Daoy (cell line): ENCODE measurements at places on chromosomes 4 and X. TPM values are rescaled to one million over a fixed set of nuclear protein-coding genes. Genes with fewer than 3 reads are reported as not detected.

DNA sequence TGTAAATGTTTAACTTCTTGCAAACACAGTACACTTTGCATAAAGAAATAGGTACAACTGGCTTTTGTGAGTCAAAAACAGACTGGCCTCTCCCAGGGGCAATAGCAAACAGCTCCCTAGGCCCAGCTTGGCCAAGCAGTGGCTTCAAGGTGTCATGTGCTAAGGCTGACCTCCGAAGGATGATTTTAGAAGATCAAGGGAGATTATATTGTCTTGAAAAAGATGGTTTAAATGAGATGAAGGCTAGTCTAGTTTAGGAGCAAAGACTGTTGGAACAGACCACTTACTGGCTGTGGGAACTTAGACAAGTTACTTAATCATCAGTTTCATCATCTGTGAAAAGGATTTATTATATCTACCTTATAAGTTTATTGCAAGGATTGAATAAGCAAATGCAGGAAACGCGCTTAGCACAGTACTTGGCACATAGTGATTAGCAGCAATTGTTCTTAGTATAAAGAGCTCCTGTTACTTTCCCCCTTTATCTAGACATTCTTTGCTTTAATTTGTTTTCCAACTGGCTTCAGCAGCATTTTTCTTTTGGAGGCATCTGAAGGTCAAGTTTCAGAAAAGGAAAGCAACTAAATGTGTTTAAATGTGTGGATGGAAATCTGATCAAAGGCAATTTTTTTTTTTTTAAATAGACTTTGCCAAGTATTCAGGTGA lies 17.2 kb downstream of the ANXA3 start:
- DNase-seq: no peak

Gene SPANXA2
- total RNA-seq: 25.7 and 64.6 TPM in 2 replicates

GRCh38 chr4:81826335-81826734 lies 354.6 kb upstream of the RASGEF1B start:
- DNase-seq: no peak

DNA sequence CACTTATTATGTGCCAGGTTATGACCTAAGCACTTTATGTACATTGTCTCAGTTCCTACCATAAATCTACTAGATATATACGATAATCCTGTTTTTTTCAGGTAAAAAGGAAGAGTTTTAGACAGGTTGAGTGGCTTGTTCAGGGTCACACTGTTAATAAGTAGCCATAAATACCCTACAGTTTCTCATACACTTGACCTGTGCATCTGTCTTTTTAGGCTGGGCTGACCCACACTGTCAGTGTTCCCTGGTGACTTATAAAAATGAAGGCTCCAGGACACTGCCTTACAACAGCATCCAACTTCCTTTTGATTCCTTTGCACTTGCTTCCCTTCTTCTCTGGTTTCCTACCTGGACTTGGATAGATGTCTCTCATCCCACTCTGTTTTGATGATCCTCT lies 78.2 kb upstream of the PAQR3 start:
- no peak for DNase-seq

DNA sequence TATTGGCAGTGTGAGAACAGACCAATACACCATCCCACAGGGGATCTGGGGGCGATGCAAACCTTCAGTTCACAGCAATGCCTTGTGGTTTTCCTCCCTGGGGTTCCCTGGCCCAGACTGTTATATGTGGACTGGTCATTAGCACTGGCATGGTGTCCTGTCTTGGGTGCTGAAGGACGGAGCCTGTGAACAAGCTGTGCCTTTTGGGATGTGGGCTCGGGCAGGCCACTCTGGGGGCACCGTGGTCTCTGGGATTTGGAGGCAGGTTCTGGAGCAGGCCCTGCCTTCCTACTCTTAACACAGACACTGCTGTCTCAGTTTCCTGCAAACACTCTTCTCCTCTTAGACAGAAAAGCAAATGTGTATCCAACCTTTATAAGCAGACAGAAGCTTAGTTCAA lies 93.0 kb upstream of the ADRA2C start:
- no peak for DNase-seq

DNA sequence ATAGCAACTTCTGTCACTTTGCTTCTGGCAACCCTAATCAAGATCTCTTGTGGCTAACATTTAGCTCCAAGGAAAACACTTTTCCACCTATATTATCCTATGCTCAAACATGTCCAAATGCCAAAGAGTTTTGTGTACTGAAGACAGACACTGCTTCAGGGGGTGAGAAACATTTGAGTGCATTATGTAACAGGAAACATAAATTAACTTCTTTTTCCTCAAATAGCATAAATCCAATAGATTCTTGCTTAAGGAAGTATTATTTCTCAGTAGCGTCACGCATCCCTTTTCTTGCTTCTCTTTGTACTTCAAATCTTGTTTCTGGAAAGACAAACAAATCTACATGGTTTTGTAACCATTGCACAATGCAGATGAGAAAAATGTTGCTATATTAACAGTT lies 839.1 kb downstream of the GLUD2 start:
- DNase-seq: no peak

- DNase-seq: no peak
Observed at GRCh38 chrX:153981231-153981630, 8.7 kb downstream of the TMEM187 start.

- DNase-seq: peak; percentile 10
Observed at GRCh38 chr4:159764343-159764952, 661.6 kb downstream of the RAPGEF2 start.

- DNase-seq: no peak
Observed at GRCh38 chr4:31237233-31237632, 517.1 kb downstream of the PCDH7 start.

DNA sequence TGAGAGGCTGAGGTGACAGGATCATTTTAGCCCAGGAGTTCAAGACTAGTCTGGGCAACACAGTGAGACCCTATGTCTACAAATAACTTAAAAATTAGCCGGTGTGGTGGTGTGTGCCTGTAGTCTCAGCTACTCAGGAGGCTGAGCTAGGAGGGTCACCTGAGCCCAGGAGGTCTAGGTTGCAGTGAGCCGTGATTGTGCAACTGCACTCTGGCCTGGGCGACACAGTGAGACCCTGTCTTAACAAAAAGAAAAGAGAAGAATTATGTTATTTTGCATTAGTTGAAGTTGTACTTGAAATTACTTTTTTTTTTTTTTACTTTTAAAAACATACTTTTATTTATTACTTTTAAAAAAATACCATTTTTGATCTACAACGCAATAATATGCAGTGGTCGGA lies 21.8 kb upstream of the TADA2B start:
- DNase-seq: no peak

DNA sequence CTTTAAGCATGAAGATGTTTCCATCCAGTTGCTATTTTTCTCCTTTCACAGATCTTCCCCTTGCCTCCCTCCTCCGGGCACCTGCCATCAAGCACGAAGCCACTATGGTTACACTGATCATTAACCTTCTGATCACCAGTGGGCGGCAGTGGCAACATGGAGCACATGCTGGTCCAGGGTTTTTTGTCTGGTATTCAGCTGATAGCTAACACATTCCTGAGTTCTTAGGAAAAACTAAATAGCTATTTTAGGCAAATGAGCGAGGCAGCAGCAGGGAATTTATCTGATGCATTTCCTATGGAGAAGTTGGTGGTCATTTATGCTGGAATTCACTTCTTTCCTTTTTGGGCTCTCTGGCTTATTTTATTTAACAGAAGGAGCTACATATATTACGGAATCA lies 22.9 kb downstream of the SHISA3 start:
- DNase-seq: no peak

Gene RPA4
- total RNA-seq: 0.34 TPM in 1 of 2 replicates, not detected in the other

Gene RNF212
- not detected in 2 replicates for total RNA-seq

Gene GRSF1
- 66.8 and 79.3 TPM in 2 replicates for total RNA-seq

Gene FAM3A
- total RNA-seq: 8.2 and 11.3 TPM in 2 replicates

DNA sequence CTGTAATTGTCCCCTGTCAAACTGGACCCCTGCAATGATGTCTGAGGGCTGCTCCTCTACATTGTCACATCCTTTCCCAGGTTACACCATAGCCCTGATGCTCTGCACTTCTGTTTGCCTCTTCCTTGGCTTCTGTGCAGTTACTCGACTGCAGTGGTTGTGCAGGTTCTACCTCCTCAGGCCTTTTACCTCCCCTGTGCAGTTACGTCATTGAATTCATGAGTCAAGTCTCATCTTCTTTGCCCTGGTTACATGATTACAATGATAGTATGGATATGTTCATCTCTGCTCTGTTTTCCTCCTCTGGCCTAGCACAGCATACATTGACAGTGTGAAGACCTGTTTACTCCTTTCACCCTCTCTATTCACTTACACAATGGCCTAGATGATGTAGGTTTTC lies 83.2 kb downstream of the FAM47B start:
- no peak for DNase-seq

DNA sequence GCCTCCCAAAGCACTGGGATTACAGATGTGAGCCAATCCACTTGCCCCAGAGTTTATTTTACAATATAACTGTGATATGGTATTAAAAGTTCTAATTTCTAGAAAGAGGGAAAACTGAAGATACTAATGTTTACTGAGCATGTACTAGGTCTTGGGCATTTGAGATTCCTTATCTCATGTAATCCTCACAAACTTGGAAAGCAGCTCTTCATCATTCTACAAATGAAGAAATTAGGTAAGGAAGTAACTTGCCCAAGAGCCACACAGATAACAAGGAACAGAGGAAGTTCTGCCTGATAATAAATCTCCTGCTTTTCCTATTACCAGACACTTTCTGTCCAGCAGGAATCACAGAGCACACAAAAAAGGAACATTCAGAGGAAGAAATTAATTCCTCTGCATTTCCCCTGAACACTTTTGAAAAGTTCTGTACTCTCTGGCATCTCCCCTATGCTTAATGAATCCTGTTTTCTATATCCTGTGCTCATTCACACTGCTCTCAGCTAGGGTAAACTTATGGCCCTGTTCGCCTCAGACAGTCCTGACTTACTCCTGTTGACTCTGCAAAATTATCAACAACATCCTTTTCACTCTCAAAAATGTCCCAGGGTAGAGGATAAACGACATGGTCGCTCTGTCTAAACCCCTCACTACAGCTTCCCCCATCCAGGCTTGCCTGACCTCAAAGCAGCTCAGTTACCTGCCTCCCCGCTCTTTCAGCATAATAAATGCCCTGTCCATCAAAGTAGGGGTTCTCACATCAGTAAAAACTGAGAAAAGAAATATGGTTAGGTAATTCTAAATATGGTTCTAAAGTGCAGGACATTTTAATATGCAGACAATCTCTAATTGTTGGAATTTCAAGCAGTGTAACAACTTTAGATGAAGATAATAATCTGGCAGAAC lies 13.6 kb downstream of the SH3RF1 start:
- no peak for DNase-seq

Gene TMEM150C
- 0.36 and 1.9 TPM in 2 replicates for total RNA-seq

- DNase-seq: no peak
Observed at GRCh38 chr4:149634368-149634767, 181.3 kb downstream of the IQCM start.

GRCh38 chr4:145842224-145842887 lies 96.3 kb downstream of the ZNF827 start:
- DNase-seq: no peak

- DNase-seq: no peak
Observed at GRCh38 chr4:19684084-19684483, 567.6 kb upstream of the SLIT2 start.

DNA sequence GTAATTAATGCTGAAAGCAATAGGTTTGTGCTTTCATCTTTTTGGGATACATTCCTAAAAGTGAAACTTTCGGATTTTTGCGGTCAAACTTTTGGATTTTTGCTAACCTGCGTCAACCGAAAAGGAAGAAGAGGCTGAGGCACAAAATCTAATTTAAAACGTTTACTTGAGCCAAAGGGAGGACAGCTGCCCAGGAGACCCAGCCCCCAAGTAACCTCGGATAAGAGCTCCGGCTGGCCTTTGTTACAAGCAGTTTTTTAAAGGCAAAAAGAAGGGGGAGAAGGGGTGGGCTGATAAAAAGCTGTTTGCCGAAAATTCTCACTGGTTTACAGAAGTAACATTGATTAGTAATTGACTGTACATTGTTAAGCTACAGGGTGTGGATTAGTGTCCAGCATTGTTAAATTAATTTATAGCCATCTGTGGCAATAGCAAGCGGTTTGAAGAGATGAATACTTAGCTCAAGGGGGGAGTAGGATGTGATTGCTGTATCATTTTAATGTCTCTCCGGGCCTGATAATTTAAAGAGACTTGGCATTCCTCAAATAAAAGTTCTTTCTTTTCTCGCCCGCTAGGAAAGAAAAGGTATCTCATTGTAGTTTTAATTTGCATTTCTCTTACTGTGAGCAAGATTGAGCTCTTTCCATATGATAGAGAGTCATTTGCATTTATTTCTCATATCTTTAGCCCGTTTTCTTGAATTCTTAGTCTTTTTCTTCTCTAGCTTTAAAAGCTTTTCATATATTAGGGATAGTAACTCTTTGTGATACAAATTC lies 59.1 kb upstream of the USP9X start:
- DNase-seq: no peak

GRCh38 chr4:149784018-149784417 lies 31.6 kb downstream of the IQCM start:
- no peak for DNase-seq

- DNase-seq: no peak
Observed at GRCh38 chr4:5036239-5036638, 15.0 kb upstream of the STK32B start.

Gene HHIP
- total RNA-seq: 7.6 and 9.5 TPM in 2 replicates

- DNase-seq: no peak
Observed at GRCh38 chrX:43973249-43974099, at the start of gene NDP. NDP (minus strand) TSS chrX:43973390; CDS start chrX:43958645, 14,745 bp downstream.

DNA sequence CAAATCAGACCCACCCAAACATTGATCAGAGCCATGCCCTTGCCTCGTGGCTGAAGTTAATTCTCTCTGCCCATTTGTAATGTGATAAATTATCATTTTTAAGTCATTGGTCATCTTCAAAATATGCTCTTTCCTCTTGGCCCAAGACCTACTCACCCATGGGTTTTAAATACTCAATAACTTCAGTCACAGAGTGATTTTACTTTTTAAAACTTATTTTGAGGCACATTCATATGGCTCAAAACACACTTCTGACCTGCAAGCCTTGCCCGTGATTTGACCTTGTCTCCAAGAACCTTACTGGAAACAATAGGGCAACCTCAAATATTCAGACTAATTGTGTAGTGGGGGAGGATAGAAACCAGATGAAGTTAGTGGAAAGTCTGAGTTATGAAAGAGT lies 176.2 kb upstream of the LNX1 start:
- DNase-seq: no peak

- no peak for DNase-seq
Observed at GRCh38 chr4:85672116-85672515, 197.2 kb downstream of the ARHGAP24 start.

Gene DRD5
- not detected in 2 replicates for total RNA-seq

Gene PCYT1B
- 6.4 and 10.3 TPM in 2 replicates for total RNA-seq

DNA sequence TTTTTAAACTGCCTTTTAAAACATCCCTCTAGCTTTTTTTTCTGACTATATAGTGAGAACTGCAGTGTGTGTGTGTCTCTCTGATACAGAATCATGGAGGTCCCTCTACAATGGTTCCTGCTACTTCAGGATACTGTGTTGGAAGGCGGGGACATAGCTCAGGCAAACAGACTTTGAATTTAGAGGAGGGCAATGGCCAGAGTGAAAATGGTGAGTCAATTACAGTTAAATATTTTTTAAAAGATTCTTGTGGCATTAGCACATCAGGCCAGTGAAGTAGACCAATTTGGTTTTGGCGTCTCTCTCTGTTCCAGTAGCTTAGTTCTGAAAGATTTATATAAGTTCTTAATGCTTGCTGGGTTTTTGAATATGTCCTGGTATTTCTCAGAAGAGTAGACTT lies 47.1 kb downstream of the ALG13 start:
- DNase-seq: no peak

GRCh38 chr4:168978001-168978700 lies 31.9 kb downstream of the CBR4 start:
- no peak for DNase-seq

Gene TRAM1L1
- 3.8 and 7.4 TPM in 2 replicates for total RNA-seq
